ENCODE measurements at places on chromosomes 4 and X.
A peak's percentile ranks its signal among the peaks of the same experiment; 100 is the strongest.

- H3K4me3 ChIP-seq: no peak overlapping the region
- no peak overlapping the region for H3K27ac ChIP-seq
- no peaks in the 10 kb centered on the region for H3K27me3 ChIP-seq
- H3K4me1 ChIP-seq: peaks cover 11% of the 10 kb centered on the region
Measured at GRCh38 chrX:3154386-3154975, 113.2 kb downstream of the ARSF start.

GRCh38 chr4:101347267-101347556 lies at the start of gene PPP3CA:
Gene PPP3CA (minus strand): TSS chr4:101347526.
- H3K4me3 ChIP-seq: peak within 1 kb of the TSS; percentile 99
- no peak for DNase-seq
- no peaks in the 10 kb centered on the region for H3K27me3 ChIP-seq
- H3K36me3 ChIP-seq: no peaks in the 10 kb centered on the region
- H3K4me1 ChIP-seq: peaks cover 41% of the 10 kb centered on the region
- H3K27ac ChIP-seq: peak within 1 kb of the TSS; percentile 98

GRCh38 chr4:114077610-114078009 lies 98.2 kb upstream of the ARSJ start:
- H3K27ac ChIP-seq: no peak overlapping the region
- H3K27me3 ChIP-seq: no peaks in the 10 kb centered on the region
- H3K4me1 ChIP-seq: peaks cover 15% of the 10 kb centered on the region
- no peak for DNase-seq
- H3K4me3 ChIP-seq: no peak overlapping the region

DNA sequence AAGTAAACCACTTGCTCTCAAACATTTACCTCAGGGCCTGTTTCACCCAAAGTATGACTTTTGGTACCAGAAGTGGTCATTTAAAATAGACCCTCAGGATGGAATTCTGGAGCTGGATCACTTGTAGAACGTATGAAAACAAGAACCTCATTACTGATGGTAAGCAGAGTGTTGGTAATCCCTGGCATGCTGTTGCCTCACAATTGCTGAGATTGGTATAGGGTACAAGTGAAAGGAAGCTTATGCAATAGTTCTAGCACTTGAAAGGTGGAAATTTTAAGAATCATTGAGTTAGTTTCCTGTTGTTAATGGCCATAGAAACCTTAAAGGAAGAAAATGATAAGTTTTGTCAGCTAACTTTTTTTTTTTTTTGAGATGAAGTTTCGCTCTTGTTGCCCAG lies 22.3 kb upstream of the THOC2 start:
- H3K27ac ChIP-seq: no peak overlapping the region
- no peaks in the 10 kb centered on the region for H3K4me1 ChIP-seq
- H3K36me3 ChIP-seq: no peaks in the 10 kb centered on the region
- H3K4me3 ChIP-seq: no peak overlapping the region
- DNase-seq: no peak

GRCh38 chrX:42755815-42756214 lies 22.1 kb downstream of the PPP1R2C start:
- H3K27me3 ChIP-seq: no peaks in the 10 kb centered on the region
- peaks cover 9% of the 10 kb centered on the region for H3K4me1 ChIP-seq
- H3K4me3 ChIP-seq: no peak overlapping the region

DNA sequence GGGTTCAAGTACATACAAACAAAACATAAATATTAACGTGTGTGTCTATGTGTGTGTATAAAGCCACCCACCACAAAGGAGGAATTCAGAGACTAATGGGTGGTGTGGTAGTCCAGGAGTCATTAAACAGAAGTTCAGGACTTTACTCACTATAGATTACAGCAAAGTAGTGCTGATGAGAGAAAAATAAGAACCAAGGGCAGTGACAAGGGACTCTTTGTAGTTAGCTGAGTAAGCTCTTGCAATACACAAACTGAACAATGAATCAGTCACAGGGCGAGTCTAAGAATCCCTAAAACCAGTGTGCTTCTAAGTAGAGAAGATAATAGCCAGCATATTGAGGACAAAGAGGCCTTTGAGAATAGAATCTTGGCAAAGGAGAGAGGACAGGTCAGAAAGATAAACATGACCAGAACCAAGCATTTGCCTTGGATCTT lies 232.4 kb downstream of the PPP3CA start:
- no peak overlapping the region for H3K27ac ChIP-seq
- H3K36me3 ChIP-seq: no peaks in the 10 kb centered on the region
- no peak overlapping the region for H3K4me3 ChIP-seq
- H3K4me1 ChIP-seq: peaks cover 7% of the 10 kb centered on the region
